NCI-H1930 (cell line): ENCODE measurements at places on chromosomes 11 and 22.

- DNase-seq: no peak
These were observed 87.1 kb downstream of the MYEOV start for GRCh38 chr11:69380921-69381581.

GRCh38 chr22:31933816-31934482 is 10.4 kb upstream of the YWHAH start:
- DNase-seq: no peak

GRCh38 chr11:65435981-65436411 is 13.4 kb downstream of the NEAT1 start:
- no peak for DNase-seq

DNA sequence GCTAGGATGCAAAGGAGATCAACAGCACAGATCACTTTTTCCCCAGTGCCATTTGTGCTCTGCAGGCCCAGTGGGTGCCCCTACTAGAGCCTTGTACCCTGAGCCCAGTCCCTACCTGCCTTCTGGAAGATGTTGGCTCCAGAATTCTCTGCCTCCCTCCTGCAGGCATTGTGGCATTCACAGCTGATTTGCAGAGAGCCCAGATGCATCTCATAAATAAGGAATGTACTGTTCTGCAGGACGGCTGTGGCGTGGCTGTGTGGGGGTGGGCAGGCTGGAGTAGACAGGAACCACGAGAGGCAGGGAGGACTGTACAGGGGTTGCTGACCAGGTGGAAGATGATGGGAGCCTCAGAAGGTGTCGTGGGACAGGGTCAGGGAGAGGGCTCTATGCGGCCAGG is 11.2 kb upstream of the MIAT start:
- no peak for DNase-seq

DNA sequence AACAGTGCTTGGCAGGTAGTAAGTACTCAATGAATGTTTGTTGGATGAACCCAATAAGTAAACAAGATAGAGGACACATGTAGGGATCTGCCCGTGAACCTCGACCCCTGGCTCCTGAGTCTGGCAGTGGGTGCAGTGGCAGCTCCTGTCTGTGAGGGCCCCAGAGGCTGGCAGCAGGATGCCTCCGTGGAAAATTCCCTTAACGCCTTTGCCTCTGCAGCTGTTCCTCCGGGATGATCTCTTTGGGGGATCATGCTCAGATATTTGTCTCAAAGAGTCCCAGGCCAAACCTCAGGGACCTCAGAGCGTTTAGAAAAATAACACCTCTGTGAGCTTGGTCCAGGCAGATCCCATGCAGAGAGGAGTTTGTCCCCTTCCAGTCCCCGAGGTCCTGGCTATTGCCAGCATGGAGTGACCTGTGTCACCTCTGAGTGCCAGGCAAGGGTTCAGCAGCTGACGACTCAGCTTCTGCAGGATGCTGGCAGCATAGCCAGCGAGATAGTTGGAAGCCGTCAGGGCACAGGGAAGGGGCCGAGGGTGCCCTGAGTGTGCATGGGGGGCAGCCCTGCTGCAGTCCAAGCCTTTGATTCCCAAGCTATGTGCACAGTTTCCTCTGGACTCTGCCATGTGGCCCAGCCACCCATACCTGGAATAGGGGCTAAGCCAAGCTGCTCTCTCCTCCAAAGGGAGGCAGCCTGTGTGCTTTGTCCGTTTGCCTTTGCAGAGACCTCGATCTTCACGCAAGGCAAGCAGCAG is 613 bp upstream of the MCHR1 start:
- no peak for DNase-seq

DNA sequence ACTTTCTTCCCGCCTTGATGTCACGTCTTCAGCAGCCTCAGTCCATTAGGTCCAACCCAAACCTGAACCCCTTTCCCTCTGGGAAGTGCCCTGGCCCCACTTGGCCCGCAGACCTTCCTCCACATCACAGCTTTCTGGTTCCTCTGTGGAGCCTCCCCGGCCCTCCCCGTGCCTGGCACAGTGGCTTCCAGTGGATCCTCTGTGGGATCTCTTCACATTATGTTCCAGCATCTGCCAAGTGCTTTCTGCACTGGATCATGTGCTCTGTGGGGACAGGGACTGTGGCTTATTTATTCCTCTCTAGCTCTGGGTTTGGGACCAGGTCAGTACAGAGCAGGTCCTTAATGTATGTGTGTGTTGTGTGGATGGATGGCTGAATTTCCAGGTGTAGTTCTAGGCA is 30.9 kb downstream of the POLR3H start:
- DNase-seq: no peak

DNA sequence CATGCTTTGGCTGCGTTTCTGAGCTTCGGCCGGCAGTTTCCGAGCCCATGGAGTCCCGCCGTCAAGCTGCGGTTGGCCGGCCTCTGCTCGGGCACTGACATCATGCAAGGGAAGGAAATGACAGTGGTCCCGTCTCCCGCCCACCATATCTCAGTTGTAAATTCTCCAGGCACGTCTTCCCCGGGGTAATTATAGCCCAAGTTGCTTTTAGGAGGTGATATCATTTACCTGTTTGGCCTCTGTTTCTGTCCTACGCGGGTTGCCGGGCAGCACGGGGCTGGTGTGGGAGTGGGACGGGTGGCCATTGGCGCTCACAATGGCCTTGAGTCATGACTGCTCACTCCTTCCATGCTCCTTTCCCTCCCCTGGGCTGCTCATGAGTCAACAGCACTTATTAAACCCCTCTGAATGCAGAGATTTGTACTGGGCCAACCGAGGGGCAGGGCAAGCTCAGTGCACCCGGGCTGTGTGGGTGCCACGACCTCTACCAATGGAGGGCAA is 4.2 kb upstream of the ANO1 start:
- DNase-seq: no peak

DNA sequence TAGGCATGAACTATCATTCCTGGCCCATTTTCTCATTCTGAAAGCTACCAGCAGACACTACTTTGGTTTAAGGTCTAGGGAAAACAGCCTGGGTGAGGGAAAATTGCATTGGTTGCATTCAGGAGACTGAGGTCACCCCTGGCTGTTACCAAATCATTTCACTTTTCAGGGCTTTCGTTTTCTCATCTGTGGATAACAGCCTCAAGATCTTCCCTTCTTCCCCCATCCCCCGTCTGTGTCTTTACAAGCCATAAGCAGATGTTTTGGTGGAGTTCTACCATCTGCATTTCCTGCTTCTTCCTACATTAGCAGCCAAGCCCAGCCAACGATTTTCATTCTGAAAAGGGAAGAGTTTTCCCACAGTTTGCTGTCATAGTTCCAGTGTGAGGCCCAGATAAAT is 130.4 kb downstream of the HIPK3 start:
- no peak for DNase-seq

DNA sequence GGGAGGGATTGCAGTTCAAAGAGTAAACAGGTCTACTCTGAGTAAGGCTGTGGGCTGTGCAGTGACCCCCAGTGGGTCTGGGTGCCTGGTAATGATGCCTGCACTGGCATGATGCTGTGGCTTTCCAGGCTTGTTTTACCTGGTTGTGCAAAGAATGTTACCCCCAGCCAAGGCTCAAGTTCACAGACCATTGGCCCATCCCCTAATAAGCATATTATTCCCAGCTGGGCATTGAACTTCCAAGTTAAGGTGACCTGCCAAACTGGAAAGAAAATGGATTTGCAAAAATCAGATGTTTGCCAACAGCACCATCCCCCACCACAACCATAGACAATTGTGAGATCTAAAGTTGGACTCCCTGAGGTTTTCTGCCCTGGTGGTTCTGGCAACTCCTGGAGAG is 7.9 kb upstream of the EHF start:
- no peak for DNase-seq

- DNase-seq: peak; percentile 41
These were observed 12.0 kb downstream of the CSTPP1 start for GRCh38 chr11:46948378-46949131.

GRCh38 chr11:63608353-63609345 is 5.6 kb downstream of the PLAAT3 start:
- DNase-seq: no peak

GRCh38 chr11:121321614-121322243 is 29.2 kb downstream of the SC5D start:
- DNase-seq: peak; percentile 58

- no peak for DNase-seq
These were observed 780 bp upstream of the SLC15A3 start for GRCh38 chr11:60952742-60953170.

GRCh38 chr11:130940706-130941105 is 24.4 kb upstream of the SNX19 start:
- no peak for DNase-seq

DNA sequence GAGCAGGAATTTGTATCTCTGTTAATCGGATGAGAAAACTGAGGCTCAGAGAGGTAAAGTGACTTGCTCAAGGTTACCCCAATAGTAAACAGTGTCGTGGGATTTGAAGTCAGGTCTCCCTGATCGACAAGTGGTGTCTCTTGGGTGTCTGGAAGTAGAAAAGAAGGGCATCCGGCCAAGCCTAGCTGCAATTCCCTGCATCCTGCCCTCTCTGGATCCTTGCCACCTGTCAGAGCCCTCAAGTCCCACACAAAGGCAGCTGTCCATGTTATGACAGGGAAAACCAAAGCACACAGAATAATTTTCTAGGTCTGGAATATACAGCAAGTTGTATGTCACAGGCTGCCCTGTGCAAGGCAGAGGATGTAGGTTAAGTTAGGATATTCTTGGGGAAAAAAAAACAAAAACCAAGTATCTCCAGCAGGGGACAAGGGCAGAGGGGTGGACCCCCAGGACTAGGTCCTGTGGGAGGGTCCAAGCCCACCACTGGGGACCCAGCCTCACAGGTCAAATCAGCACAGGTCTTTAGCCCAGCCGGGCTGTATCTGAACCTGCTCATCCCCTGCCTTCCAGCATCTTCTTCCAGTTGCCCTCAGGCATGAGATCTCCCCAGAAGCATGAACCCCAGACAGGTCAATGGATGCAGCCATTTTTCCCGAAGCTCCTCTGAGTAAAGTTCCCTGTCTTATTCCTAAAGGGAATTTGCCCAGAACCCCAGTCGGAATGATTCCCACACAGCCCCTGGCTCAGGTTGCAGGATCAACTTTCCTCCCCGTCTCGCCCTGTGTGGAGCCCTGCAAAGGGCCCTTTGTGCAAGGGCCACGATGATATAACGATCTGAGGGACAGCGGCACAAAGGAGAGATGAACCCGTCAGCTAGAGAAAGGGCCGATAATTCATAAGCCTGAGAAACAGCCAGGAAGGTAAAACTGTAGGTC is 15.0 kb downstream of the USH1C start:
- DNase-seq: no peak

- no peak for DNase-seq
These were observed 3.6 kb downstream of the ASCL2 start for GRCh38 chr11:2266586-2267305.

- DNase-seq: no peak
These were observed at the start of gene OR52H1 for GRCh38 chr11:5548440-5548839. Gene OR52H1, minus strand, starts transcription at chr11:5548540. Its CDS starts 3,035 bp downstream, at chr11:5545505.

DNA sequence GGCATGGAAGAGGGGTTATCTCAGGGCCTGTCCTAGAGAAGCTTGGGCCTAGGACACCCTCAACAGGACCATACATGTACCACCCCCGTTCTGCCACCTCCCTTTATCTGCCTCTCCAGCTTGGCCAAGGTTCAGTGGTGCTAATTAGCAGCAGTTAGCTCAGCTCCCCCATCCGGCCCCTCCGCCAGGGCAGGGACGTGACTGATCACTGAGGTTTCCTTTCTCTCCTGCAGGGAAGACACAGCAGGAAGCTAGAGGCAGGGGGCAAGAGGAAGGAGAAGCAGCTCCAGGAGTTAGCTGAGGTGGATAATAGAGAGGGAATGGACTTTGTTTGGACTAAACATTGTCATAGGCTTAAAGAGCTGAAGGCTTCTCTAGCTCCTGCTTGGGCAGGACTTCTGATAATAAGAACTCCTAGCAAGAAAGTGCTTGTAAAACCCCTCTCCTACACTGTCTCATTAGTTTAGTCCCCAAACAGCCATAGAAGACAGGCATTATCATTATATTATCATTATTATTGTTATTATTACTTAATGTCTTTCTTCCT is 53.8 kb downstream of the BUD13 start:
- DNase-seq: no peak

DNA sequence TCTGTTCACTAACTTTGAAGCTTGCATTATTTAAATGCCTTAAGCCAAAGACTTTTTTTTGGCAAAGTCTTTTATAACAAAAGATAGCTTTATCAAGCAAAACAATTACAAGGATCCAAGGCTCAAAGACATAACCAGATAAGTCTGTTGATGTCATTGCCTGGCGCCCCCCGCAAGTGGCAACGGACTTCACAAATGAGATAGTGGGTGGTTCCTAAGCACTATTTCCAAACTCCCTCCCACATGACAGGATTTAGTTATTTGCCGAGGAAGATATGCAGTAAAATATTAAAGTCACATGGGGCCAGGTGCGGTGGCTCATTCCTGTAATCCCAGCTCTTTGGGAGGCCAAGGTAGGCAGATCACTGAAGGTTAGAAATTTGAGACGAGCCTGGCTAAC is 194.2 kb upstream of the DDI1 start:
- DNase-seq: no peak

- no peak for DNase-seq
These were observed 72.1 kb downstream of the RNF169 start for GRCh38 chr11:74820763-74821162.

DNA sequence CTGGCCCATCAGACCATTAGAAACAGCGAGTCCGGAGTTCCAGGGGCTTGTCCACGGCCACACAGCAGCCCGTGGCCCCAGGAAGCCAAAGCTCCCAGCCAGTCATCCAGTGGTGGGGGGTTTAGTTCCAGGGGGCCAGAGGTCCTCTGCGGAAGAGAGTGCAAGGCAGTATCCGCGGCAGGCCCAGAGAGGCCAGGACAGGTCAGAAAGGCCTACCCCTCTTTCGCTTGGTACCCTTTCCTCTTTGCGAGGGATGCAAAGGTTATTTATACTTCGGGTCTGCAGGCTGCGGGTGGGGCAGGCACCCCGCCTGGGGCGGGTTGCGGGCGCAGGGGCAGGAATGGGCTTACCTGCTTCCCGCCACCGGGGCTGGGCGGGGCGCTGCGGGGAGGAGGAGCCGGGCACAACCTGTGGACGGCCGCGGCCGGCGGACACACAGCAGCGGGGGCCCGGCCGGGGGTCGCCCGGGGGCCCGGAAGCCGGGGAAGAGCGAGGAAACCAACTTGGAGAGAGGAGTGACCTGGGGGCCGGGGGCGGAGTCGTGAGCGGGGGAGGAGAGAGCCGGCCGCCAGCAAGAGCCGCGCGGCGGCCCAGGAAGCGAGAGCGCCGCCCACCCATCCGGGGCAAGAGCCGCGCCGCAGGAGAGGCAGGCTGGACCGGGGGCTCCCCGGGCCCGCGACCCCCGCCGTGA is at the start of gene SH3BP1:
TSS of gene SH3BP1 (plus strand) at position 600 of the 691 bp plus-strand sequence. CDS start 119 bp downstream, outside the sequence.
- DNase-seq: peak; percentile 27

- no peak for DNase-seq
These were observed 56.2 kb downstream of the PANX1 start for GRCh38 chr11:94184846-94185245.

GRCh38 chr11:27025312-27025955 is 15.2 kb upstream of the BBOX1 start:
- no peak for DNase-seq

- no peak for DNase-seq
These were observed 14.5 kb downstream of the OTOG start for GRCh38 chr11:17561526-17561925.

DNA sequence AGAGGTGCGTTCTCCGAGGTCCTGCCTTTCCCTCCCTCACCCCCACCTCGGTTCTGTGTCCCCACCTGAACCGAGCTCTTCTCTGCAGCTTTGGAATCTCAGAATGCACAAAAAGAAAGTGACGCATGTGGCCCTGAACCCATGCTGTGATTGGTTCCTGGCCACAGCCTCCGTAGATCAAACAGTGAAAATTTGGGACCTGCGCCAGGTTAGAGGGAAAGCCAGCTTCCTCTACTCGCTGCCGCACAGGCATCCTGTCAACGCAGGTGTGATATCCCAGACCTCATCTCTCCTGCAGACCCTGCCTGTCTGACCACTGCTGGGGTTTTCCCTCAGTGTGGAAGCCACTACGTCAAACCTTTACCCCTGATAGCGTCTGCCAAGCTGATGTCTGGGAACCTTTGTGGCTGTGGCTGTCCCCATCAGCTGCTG is 13.9 kb downstream of the ACP2 start:
- DNase-seq: no peak
